GM20000 (cell line): ENCODE measurements at places on chromosomes 6 and 20.
A peak's percentile ranks its signal among the peaks of the same experiment; 100 is the strongest.

DNA sequence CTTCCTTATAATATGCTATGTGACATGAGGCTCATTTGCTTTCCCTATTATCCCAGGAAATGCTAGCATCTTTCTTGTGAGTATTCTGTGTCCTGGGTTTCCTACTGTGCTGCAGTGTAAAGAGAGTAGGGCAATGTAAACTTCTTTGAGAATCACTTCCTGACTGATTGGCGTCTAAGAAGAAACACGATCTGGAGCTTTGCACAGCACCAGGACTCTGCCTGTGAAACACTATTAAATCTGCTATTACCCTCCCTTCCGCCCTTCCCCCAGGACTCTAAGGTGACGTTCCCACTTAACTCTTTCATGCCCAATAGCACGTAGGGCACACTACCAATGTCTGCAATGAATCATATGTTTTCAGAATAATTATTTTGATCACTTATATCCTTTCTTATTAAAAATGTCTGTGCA, 607.3 kb upstream of the CITED2 start:
- no peak for DNase-seq

DNA sequence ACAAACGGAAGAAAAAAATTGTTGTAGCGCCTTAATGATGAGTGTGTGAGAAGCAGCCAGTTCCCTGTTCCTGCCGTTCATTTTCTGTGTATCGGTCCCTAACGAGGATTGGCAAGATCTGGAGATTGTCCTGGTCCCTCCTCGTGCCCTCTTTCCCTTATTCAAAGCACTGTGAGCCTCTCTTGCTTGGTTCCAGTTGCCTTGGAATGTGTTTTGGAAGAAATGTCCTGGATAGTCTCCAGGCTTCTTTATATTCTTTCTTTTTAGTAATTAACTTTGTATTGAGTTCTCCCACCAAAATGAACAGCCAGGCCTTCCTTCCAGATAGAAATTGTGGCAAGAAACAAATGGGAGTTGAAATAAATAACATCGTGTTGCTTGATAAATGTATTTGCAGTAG, 348.3 kb downstream of the CDH26 start:
- DNase-seq = no peak

DNA sequence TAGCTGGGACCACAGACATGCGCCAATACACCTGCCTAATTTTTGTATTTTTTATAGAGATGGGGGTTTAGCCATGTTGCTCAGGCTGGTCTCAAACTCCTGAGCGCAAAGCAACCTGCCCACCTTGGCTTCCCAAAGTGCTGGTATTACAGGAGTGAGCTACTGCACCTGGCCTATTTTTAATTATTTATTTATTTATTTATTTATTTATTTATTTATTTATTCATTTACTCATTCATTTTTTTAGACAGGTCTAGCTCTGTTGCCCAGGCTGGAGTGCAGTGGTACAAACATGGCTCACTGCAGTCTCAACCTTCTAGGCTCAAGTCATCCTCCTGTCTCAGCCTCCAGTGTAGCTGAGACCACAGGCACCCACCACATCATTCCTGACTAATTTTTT, 434.3 kb downstream of the DOK5 start:
- no peak for DNase-seq

DNA sequence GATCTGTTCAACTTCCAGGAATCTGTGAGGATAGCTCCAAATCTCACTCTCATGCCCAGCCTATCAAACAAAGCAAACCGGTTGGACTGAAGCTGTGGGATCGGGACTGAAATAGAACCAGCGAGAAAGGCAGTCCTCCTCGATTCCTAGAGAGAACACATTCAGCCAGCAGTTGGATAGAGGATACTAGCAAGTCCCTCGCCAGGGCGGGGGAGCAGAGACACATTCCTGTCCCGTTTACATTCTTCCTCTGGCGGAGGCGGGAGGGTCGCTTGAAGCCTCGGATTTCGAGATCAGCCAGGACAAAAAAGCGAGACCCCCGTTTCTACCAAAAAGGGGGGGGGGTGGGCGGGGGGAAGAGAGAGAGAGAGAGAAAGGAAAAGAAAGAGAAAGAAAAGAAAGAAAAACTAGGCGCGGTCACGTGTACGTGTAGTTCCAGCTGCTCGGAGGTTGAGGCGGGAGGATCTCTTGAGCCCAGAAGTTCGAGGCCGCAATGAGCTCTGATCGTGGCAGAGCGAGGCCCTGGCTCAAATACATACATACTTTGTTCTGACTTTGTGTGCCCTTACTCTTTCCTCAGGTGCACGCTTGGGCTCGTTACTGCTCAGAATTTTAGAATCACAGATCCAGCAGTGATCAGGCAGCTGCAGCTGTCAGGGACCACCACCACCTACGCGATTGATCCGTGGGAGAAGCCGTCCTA, 19.5 kb downstream of the ZNF311 start:
- no peak for DNase-seq

- peak; percentile 62 for DNase-seq
Observed at GRCh38 chr6:37495244-37495934, 4.3 kb downstream of the CCDC167 start.

GRCh38 chr6:16712931-16713484, 48.3 kb downstream of the ATXN1 start:
- no peak for DNase-seq

DNA sequence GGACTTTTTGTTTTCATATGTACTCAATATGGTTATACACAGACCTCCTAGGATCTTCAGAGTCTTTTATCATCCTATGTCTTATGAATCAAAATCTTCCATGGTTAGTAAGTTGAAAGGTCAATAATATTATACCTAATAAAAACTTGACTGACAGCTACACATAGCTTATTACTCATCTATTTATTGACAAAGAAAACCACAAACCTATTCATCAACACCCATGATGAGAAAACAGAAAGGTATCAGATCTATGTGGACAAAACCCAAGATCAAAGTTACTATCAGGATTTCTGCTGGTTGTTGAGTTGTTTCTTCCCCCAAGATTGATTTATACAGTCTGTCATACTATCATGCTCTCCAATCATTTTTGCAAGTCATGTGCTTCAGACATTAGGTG, 460.1 kb upstream of the MANEA start:
- no peak for DNase-seq

DNA sequence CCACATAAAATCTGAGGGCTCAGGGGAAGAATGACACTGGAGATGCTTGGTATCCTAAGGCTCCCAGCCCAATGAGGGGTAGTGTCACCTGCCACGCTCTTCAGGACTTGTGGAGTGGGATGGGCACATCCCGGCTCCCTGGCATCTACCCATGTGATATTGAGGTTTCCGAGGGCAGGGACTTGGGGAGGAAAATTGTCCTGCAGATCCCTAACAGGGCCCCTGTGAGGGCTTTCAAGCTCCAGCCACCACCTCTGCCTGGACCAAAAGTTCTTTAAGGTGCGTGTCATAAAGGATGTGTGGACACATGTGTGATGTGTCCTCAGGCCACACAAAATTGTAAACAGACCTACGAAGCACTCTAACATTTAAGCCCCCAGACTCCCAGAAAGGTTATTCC, 2.5 kb downstream of the SCML4 start:
- DNase-seq = no peak

DNA sequence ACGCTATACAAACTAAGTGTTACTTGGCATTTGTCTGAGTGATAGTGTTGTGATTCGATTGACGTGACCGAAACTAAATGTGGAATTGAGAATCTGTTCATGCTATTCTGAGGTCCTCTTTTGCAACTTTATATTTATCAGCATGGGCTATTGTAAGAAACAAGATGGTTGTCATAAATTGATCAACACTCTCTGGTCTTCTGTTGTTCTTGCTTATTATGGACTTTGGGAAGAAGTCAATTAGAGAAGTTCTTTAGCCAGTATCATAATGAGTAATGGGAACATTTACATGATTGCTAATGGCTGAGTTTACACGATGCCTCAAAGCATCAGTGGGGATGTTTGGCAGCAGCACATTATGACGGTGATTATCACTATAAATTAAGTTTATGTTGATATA, 195.0 kb downstream of the CD83 start:
- peak; percentile 15 for DNase-seq

GRCh38 chr6:18393698-18394097, 6.5 kb downstream of the RNF144B start:
- DNase-seq = no peak

- DNase-seq = no peak
Observed at GRCh38 chr20:47290008-47290407, 66.5 kb downstream of the ZMYND8 start.

GRCh38 chr20:23215344-23215995, 129.3 kb upstream of the CD93 start:
- DNase-seq = no peak

- no peak for DNase-seq
Observed at GRCh38 chr6:147166992-147167391, 37.2 kb upstream of the STXBP5 start.

- no peak for DNase-seq
Observed at GRCh38 chr20:37808233-37809070, 94.5 kb upstream of the VSTM2L start.

GRCh38 chr20:48813446-48813747, 14.4 kb downstream of the PREX1 start:
- DNase-seq = no peak

DNA sequence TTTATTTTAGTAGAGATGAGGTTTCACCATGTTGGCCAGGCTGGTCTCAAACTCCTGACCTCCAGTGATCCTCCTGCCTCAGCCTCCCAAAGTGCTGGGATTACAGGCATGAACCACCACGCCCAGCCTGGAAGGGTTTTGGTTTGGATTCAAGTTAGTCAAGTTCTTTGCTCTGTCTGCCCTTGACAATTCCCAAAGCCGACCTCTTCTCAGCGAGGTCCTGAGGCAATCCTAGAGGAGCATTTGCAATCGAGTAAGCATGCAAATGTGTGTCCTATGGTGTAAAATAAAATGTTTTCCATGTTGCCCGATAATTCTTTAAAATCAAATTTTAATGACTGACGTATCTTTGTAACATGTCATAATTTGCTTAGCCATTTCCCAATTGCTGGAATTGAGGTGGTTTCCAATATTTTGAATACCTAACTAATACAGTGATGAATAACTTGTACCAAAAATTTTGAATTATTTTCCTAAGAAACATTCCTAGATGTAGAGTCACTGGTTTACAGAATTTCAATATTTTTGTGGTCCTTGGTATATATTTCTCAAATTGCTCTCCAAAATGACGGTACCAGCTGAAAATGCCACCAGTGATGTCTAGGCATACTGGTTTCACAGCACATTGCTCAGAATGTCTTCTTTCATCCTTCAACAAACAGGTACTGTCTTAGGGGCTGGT, 38.7 kb downstream of the GTF2H5 start:
- no peak for DNase-seq

- no peak for DNase-seq
Observed at GRCh38 chr6:9499709-9500108, 915.2 kb downstream of the TFAP2A start.

DNA sequence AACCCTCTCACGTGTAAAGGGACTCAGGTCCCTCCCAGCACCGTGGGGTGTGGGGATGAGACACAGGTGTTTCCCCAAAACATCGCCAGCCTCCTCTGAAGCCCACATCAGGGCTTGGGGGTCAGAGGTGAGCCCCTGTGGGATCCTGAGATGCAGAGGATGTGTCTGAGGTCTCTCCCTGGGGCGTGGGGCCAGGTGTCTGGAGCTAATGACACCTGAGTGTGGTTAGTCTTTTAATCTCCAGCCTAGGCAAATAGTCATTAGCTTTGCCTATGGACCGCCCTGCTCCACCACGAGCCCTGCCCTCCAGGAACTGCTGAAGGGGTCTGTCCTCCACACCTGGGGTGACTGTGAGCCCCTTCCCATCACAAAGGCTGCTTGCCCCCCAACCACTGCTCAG, 1.7 kb downstream of the SRMS start:
- no peak for DNase-seq

DNA sequence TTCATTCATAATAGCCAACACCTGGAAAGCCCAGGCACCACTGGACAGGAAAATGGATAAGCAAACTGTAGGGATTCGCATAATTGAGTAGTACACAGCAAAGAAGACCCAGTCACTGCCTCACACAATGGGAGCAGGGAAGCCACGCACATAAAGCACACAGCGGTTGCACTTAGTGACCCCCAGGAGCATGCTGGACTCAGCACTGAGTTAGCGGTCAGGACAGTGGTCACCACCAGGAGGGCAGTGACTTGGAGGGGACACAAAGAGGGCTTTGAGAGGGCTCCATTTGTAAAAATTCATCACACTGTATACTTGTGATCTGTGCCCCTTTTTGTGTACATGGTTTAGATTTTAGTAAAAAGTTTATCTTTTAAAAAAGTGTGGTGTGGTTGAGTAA, 2.4 kb upstream of the BPIFB3 start:
- DNase-seq = no peak

DNA sequence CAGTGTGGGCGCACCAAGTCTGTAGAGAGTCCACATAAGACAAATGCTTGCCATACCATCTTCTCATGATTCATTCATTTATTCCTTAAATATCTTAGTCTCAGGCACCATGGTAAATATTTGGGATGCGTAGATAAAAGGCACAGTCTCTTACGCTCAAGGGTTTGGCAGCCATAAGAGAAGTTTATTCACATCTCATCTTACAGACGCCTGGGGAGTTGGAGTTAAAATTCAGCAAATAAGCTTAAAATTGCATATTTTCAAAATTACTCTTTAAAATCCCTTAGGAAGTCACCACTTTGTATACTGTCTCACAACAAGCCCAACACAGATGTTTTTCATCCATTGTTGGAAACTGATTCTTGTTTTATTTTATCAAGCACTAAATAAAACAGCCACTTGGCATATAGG, 363.3 kb downstream of the KIF16B start:
- DNase-seq = no peak

DNA sequence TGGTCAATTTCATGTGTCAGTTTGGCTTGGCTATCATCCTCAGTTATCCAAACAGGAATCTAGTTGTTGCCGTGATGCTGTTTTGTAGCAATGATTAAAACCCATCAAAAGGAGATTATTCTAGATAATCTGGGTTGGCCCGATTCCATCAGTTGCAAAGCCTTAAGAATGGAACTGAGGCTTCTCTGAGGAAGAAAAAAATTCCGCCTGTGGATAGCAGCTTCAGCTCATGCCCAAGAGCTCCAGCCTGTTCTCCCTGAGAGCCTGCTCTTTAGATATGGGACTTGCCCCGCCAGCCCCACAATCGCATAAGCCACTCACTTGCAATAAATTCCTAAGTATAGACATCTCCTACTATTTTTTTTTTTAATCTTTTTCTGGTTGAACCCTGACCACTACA, 61.5 kb downstream of the SEL1L2 start:
- DNase-seq = no peak
